ENCODE measurements at places on chromosomes 11 and 22. TPM values are rescaled to one million over a fixed set of nuclear protein-coding genes. Genes with fewer than 3 reads are reported as not detected.

The FIBIN gene
- not detected for total RNA-seq

The TIRAP gene
- total RNA-seq = 2.3 TPM

GRCh38 chr11:13188179-13188578 is 89.4 kb upstream of the BMAL1 start:
- no peak for DNase-seq

DNA sequence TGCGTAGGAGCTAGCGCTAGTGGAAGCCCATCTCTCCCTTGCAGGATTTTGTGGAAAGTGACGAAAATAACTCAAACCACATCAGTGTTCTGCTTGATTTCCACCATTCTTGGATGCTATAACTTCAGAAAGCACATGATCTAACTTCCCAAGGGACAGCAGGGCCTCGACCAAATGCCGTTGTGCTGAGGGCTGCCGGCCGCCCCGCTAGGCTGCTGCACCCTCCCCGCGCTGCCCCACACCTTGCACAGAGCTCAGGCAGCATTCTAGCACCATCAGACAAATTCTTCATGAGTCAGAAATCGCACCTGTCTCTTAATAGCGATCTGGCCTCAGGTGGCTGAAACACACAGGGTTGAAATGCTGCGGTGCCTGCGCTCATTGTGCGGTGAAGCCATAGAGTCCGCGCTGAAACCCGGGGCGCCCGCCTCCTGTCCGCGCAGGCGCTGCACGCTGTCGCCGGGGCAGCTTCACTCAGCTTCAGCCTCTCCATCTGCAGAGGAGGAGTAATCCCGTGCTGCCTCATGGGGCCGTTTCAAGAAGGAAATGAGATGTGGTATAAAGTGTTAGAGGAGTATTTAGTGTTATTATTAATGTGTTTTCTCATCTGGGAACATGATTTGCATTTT is 59.2 kb upstream of the B3GAT1 start:
- no peak for DNase-seq

Measured in A172 (cell line).